ENCODE measurements at places on chromosomes 7 and 10.

- DNase-seq, result no peak
Measured at GRCh38 chr7:52472006-52472620, 563.3 kb upstream of the POM121L12 start.

- no peak for DNase-seq
Measured at GRCh38 chr10:86768412-86769062, 12.1 kb downstream of the BMPR1A start.

- DNase-seq, result no peak
Measured at GRCh38 chr10:82796510-82796909, 921.5 kb downstream of the NRG3 start.

GRCh38 chr7:36430881-36431280 lies 41.2 kb downstream of the ANLN start:
- DNase-seq, result no peak

- DNase-seq, result no peak
Measured at GRCh38 chr7:66508431-66508830, 120.2 kb upstream of the KCTD7 start.

DNA sequence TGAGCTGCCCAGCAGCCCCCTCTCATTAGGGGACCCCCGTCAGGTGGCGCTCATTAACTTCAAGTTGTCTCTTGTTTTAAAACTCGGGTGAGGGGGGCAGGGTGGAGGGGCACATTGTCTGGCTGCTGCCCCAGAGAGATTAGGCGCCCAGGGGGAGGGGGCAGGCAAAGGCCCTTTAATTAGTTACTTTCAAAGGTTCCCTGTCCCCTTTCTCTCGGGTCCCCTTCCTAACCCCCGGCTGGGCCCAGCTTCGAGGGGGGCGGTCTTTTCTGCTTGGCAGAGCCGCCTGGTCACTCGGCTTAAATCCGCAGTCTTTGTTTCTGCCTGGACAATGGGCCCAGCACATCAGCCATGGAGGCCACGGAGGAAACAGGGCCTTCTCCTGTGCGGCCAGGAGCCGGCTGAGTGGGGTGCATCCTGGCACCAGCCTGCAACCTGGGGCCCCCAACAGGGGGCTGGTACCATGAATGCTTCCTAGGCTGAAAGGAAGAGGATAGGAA lies 38.9 kb upstream of the SLF2 start:
- DNase-seq, result no peak

GRCh38 chr7:102875700-102876295 lies 37.0 kb upstream of the LRRC17 start:
- no peak for DNase-seq

- DNase-seq, result no peak
Measured at GRCh38 chr7:97772045-97772901, 40.4 kb downstream of the TAC1 start.

DNA sequence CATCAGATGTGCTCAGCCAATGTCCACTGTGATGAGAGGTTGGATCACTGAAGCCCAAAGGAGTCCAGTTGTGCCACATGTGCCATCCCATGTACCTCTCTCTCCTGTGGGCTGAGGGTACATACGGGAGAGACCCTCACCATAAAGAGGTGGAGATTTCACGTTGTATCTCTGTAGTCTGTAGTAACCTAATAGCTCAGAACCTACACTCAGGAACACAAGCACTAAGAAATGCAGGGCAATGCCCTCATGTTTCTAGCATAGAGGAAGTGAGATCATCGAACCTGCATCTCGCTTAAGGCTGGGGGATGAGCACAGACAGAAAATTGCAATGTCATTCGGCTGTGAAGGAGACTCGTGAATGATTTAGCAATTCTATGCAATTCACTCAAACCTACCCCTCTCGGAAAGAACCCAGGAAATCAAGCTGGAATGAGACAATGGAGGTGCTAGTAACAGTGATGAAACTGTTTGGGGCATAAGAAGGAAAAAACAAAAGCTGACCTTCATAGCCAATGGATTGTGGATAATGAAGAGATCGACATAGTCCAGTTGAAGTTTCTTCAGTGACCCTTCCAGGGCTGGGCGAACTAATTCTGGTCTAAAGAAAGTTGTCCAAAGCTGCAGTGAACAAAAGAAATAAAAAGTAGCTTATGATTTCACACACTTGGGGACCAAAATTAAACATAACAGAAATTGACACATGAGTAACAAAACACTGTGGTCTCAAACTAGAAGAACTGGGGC lies 80.3 kb upstream of the UCN3 start:
- no peak for DNase-seq

- DNase-seq, result peak; percentile 6
Measured at GRCh38 chr7:71982851-71983250, 429.3 kb downstream of the CALN1 start.

DNA sequence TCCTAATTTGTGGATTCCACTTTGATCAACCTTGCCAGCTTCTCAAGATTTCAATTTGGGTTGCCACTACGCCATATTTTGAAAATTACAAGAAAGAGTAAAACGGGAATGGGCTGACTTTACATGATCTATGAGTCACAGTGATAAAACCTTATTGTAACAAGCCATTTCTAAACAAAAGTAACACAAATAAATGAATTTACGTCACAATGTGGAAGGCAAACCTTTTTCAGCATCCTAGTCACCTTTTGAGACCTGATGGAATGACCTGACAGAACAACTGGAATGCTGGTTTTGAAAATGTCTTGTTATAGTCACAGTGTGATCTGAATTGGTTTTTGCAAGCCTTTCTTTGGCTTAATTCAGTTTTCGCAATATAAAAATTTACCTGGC lies 85.9 kb downstream of the CDK6 start:
- no peak for DNase-seq

- DNase-seq, result no peak
Measured at GRCh38 chr7:36526863-36527548, 137.3 kb downstream of the ANLN start.

DNA sequence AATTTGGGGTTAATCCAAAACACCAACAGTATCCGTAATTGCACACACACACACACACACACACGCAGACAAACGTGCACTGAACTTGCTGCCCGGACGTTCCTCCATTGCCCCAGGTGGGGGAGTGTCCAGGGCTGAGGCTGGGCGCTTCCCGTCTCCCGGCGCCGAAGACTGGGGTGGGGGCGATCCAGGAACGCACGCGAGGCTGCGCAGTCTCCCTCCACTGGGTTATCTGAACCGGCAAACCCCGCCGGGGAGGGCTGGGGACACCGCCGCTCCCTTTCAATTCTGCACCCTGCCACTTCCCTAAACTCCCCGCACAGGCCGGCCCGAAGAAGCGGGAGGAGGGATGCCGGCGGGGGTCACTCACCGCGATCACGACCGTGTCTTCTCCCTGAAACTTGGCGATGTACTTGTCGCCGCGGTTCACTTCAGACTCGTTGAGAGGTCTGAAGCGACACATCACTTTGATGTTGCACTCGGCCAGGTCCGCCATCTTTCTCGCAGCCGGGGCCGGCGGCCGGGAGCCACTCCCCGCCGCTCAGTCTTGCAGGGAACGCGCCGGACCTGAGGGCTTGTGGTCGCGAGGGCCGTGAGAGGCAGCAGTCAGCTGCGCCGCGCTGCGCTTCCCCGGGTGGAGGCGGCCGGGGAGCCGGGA lies 618 bp downstream of the KIF5B start:
- DNase-seq, result no peak

GRCh38 chr10:3248526-3249306 lies 76.1 kb upstream of the PITRM1 start:
- DNase-seq, result no peak

DNA sequence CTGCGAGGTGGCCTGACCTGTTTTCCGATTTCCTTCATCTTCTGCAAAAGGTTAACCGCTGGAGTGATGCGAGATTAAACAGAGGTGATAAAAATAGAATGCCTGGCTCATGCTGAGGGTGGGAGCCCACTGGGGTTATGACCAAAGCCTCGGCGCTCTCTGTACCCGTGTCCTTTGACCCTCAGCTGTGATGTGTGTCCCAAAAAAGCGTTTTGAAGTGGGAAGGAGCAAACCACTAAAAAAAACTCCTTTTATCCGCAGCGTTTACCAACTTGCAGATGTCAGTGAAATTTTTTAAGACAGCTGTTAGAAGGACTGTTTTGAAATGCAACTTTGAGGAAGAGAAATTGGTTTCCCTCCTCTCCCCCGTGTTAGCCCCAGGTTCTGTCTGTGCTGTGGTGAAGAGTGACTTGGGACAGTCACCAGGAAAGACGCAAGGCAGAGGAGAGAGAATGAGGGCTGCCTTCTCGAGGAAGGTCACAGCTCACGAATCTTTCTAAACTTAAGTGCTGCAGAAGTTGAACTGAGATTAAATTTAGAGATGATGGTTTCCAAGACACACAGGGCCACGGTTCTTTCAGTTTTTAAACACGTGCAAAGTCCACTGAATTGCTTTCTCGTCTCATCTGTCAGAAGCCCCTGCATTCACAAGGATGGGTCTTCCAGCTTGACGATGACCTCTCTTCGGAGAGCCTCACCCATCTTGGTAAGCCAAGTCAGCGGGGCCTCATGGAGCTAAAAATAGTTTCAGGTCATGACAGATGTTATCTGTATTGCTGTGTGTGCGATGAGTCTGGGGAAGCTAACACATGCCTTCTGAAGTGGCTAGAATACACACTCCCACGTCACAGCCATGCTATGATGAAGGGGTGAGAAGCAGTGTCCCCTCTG lies 27.6 kb downstream of the AMZ1 start:
- DNase-seq, result no peak

DNA sequence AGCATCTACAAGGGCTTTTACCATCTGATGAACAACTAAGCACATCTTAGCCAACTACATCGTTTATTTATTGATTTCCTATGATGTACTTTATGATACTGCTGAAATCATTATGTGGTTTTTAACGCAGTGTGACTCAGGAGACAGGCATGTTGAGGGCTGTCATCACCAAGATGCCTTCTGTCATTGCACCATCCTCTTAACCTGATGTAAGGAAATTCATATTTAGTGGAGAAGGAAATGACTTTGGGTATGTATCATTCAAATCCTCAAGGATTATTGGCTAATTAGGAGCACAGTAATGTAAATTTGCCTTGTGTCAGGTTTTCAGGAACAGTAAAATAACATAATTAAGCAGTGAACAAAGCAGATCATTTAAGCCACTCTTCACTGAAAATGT lies 138.5 kb upstream of the MGMT start:
- no peak for DNase-seq
